ENCODE measurements at places on chromosomes 2 and 18.

GRCh38 chr2:226125176-226125883 is 674.3 kb downstream of the IRS1 start:
- no peak for DNase-seq

GRCh38 chr18:73487966-73488365 is 620.2 kb upstream of the NETO1 start:
- no peak for DNase-seq

DNA sequence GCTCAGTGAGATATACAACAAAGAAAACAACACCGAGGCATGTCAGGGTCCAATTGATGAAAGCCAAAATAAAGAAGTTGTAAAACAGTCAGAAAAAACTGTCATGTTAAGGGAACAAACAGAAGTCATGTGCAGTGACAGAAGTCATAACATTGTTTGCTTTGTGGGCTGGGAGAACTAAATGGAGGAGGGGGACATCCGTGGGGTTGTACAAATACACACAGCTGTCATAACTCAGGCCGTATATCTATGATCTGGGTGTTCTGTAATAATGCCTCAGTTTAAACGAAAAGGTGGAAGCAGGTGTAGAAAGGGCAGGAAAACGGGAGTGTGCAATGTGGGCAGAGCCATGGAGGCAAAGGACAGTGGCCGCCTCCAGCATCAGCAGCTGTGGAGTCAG is 27.3 kb downstream of the TIMM21 start:
- DNase-seq, result no peak

DNA sequence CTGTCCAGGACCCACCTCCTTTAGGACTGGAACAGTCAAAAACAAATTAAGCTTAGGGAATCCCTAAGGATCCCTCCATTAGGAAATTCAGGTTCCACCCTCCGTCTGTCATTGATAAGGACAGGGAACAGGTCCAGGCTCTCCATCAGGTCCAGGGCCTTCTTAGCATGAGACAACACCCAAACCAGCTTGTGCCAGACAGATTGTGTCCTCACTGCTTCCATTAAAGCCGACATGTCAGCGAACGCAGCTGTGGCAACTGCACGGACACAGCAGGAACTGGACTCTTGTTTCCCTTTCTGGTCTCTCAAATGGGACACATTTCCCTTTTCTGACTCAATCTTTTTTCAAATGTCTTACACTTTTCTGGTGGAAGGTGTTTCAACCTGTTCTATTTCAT is 81.4 kb downstream of the BCL11A start:
- DNase-seq, result no peak

GRCh38 chr18:36391426-36392145 is 94.1 kb downstream of the FHOD3 start:
- no peak for DNase-seq

GRCh38 chr2:24722141-24722790 is 70.9 kb downstream of the PTRHD1 start:
- no peak for DNase-seq

DNA sequence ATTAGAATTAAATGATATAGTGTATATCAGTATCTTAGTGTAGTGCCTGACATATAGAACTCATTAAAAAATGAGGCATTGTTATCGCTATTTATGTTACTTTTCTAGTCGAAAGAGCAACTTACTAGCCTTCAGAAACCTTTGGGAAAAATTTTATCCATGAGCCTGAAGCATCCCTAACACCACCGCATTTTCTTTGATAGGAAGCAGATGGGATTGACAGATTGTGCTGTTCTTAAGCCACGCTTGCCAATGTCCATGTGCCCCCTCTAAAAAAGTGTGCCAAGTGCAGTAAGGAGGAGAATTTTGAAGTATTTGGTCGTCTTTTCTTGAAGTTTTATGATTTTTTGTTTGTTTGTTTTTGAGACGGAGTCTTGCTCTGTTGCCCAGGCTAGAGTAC is 29.1 kb downstream of the PPM1B start:
- no peak for DNase-seq

- no peak for DNase-seq
Measured at GRCh38 chr2:185063761-185064160, 465.4 kb downstream of the ZNF804A start.

- DNase-seq, result no peak
Measured at GRCh38 chr2:100272841-100273329, 49.4 kb downstream of the LONRF2 start.

DNA sequence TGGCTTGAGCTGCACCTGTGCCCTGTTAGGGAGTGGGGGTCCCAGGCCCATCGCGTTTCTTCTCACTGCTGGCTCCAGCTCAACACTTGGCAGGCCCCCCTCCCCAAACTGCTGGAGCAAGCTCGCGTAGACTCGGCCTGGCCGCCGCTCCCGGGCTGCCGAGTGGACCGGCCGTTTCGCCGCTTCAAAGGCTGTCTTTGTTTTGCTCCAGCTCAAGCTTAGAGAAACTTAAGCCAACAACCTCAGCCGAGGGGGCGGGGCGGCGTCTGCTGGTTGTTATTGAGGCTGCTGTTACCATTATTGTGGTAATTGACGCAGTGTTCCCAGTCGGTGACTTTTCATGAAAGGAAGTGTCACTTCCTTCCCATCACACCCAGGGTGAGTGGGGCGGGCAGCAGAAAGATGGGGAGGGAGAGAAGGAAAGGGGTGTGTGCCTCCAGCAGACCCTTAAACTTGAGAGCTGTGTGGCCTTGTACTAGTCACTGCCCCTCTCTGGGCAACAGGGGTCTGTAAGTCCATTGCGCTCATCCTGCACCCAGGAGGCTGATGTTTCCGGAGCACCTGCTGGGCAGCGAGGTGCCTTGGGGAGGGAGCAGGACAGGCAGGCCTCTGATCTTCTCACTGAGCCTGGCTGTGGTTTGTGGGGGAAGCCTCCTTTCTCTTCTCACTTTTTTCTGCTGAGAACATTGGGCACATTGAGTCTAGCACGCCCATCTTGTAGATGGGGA is 2.1 kb downstream of the ARID5A start:
- DNase-seq, result peak; percentile 78

DNA sequence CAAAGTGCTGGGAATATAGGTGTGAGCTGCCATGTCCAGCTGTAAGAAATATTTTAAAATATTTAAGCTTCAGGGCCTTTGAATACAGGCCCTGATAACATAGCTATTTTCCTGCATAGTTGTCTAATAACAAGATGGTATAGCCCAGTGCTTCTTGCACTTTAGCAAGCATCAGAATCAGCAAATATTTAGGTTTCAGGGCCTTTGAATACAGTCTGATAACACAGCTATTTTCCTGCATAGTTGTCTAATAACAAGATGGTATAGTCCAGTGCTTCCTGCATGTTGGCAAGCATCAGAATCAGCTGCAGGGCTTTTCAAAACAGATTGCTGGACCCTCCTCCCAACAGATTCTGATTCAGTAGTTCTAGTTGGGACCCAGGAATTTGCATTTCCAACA is 5.6 kb downstream of the GEMIN6 start:
- no peak for DNase-seq

GRCh38 chr2:22406625-22407024 is 978.4 kb upstream of the KLHL29 start:
- no peak for DNase-seq

GRCh38 chr2:171703574-171704347 is 16.5 kb downstream of the DYNC1I2 start:
- DNase-seq, result peak; percentile 33

DNA sequence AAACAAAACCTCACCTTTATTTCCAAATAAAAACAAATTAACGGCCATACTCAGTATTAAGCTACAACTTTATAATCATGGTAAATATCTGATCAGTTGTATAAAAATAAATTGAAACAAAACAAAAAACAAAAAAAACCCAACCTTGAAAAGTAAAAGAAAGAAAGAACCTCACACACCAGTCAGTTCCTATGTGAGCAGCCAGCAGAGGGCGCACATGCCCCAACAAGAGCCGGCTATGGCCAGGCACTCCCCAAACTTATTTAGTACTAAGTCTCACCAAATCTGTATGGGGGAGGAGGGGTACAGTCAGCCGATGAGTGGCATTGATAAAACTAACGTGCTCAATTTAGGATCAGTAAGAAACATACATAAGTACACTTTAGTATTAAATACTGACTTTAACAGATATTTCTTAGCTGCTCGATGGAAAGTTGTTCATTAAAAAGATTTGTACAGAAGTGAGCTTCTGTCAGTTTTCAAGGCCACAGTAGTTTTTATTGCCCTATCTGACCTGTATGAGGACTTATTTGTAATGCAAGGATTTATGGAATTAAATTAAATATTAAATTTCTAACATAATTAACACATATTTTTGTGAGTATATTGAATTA is 172.6 kb downstream of the TCF4 start:
- DNase-seq, result peak; percentile 80

DNA sequence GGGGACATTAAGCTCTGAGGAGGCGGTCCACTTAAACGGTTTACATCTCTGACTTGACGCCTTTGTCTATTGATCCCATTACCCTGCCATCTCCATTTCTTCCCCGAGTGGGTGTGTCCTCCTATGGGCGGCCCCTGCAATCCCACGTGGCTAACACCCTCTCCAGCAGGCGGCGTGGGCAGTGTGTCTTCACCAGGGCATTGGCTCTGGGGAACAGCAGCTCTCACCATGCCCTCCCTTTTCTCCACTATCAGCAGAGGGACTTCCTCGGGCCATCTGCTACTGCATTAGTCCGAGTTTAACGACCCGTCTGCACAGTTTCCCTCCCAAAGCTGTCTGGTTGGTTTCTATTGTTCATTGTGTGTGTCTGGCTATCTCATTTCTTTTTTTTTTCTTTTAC is 511.9 kb upstream of the NRP2 start:
- no peak for DNase-seq

GRCh38 chr2:42492691-42493467 is 903 bp downstream of the KCNG3 start:
- DNase-seq, result no peak

DNA sequence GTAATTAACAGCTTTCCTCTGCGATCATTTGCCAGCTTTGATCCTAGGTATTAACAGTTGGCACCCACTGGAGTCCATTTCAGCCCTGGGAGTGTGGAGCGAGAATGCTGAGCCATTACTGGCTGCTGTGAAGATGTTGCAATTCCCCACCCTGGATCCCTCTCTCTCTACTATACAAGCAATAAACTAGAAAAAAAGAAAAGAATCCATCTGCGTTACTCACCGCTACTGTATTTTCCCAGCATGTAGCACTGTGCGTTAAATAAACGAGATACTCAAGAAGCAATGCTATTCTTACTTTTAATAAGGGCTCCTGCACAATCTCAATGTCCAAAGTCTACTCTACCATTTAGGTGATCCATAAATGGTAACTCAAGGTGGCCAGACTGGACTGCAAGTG is 8.5 kb downstream of the RTTN start:
- DNase-seq, result no peak

GRCh38 chr2:151359768-151360461 is 2.5 kb downstream of the TNFAIP6 start:
- no peak for DNase-seq

GRCh38 chr2:235059161-235059560 is 107.3 kb downstream of the SH3BP4 start:
- DNase-seq, result no peak

DNA sequence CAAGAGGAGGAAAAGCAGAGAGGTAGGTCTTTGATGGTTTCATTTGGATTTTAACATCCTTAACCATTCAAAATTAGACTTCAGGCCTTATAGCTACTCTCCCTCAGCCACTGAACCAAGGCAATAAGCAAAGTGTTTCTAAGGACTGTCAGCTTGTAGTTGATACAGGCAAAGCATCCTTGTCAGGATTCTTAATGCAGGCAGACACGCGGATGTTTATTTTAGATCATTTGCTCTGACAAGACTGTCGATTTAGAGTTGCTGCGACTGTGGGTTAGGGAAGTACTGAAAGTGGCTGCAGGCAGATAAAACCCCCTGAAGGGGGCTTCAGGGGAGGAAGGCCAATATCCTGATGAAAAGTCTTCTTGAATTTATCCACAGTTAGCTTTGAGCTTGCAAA is 46.6 kb downstream of the CDH20 start:
- no peak for DNase-seq

GRCh38 chr2:119713819-119714490 is 35.0 kb downstream of the TMEM177 start:
- no peak for DNase-seq

GRCh38 chr18:36458306-36458705 is 160.8 kb downstream of the FHOD3 start:
- no peak for DNase-seq

- no peak for DNase-seq
Measured at GRCh38 chr18:56952026-56952425, 194.9 kb upstream of the BOD1L2 start.

GRCh38 chr2:195447323-195447975 is 209.6 kb upstream of the SLC39A10 start:
- no peak for DNase-seq

DNA sequence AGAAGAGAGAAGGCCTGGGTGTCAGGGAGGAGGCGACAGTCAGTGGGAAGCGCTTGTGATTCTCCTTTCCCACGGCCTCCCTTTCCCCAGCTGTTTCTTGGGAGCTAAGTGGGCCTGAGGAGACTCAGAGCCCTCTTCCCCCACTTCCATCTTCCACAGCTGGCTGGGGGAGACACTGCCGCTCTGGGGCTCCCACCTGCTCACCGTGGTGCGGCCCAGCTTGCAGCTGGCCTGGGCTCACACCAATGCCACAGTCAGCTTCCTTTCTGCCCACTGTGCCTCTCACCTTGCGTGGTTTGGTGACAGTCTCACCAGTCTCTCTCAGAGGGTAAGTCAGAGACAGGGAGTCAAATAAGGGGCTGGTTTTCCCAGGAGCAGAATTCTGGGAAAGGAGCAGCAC is 7.1 kb downstream of the TMEM214 start:
- DNase-seq, result no peak

- DNase-seq, result no peak
Measured at GRCh38 chr18:475202-476031, 25.1 kb downstream of the COLEC12 start.

GRCh38 chr2:227117852-227118251 is 46.2 kb downstream of the COL4A4 start:
- DNase-seq, result no peak

DNA sequence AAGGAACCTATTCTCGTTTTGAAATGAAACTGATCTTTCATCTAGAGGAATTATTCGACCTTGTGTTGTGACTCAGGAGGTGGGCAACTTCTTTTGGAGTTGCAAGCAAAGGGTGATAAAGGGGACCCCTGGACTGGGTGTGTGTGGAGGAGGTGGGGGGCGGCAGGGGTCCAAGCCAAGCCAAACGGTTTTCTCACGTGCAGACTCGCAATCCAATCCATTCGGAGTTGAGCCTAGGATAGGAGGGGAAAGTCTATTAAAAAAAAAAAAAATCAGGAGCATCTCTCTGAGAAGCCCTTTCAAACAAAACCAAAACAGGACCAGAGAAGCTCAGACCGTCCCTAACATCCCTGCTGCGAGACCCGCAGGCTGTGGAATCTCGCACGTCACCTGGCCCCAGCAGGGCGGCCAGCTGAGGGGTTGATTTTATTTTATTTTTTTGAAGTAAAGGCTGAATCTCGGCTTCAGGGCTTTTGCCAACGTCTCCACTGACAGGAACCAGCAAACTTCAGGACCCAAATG is 3.7 kb upstream of the ZEB2 start:
- DNase-seq, result no peak

- no peak for DNase-seq
Measured at GRCh38 chr2:26849056-26849999, 1.4 kb downstream of the DPYSL5 start.
